ENCODE measurements at places on chromosomes 7 and 10.

GRCh38 chr10:126135941-126136595 lies 239.7 kb downstream of the FANK1 start:
- no peak for DNase-seq

DNA sequence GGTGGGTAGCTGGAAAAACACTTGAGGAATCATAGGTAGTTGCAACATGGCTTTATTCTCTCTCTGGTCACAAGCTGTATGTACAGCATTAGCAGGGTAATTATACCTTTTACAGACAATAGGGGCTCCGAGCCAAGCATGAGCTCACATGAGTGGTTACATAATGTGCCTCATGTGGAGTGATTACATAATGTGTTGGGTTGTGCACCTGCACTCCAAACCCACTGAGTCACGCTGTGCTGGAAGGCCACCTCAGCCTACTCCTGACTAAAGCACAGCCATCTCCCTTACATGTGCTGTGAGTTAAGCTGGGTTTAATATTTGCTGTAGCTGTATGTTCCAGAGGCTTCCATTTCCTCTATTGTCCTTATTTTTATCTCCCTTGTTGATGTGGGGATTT lies 348.7 kb upstream of the SEMA3C start:
- DNase-seq: no peak

DNA sequence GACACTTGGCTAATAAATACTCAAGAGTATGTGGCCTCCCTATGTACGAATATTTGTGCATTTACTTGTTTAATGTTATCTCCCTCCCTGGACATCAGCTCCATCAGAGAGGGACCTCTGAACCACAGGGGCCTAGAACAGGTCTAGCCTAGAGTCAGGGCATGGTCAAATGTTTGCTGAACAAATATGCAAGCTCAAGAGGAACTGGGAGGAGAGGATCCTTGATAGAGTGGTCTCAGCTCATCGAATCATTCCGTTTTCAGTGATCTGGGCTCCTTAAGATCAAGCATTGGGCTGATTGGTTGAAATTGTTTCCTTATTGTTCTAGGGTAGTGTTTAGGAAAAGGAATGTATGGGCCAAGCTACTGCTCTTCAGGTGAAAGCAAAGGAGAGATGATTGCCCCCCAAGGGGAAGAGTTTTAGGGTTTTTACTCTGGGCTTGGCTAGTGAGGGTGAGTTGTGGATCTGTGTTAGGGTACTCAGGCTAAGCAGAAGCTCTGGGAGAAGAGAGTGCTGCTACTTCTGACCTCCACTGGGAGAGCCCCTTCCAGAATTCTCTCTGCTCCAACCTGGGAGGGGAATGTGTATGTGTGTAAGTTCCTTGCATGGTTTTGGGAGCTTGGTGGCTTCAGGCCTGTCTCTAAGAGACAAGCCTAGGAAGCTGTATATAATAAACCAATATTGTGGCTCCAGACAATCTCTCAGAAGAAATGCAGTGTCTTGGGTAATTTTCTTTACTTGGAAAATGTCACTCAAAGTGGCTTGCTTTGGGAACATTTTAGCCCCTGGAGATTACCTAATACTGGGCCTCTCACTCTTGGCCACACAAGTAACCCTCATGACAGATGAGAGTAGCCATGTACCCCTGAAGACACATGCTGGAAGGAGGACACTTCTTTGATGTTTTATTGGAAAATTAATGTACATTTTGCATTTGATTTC lies 110.0 kb downstream of the EMX2 start:
- DNase-seq: no peak

- DNase-seq: peak; percentile 45
Measured at GRCh38 chr10:79562135-79562756, 2.0 kb upstream of the SFTPA2 start.

DNA sequence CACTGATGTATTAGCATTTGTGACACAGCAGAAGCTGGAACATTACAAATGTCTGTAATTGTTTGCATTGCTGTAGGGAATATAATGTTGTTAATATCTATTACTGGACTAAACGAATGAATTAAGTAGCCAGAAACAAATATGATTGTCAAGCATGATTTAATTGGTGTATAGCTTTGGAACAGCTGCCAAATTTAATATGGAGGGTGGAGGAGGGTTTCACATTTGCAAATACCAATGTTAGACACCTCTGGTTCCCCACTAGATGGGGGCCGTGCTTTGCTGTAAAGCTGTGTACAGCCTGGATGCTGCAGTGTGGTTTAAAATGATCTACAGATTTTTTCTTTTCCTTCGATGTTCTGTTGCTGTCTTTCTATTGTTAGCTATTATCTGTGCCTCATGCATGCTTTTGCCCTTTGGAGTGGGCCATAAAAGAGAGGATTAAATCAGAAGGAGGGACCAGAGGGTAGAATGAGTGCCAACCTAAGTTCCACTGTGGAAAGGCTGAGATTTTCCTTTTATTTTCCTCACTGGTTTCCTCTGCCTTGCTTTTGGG lies 23.1 kb downstream of the DNAJB9 start:
- DNase-seq: peak; percentile 72

DNA sequence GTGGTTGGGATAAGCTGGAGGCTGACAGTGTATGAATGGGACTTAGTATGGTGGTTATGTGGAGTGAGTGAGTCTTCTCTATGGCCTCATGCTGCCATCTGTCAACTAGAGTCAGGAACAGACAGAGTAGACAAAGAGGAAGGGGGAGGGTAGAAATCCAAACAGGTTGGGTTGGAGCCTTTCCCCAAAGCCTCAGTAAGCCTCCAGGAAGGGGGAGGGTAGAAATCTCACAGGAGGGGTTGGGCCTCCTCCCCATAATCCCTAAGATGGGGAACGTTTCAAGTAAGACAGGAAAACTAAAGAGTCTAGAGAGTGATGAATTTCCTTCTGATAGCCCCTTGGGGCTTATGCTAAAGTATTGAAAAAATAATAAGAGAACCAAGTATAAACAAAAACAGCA lies 2.0 kb upstream of the AKR1B15 start:
- DNase-seq: peak; percentile 32

DNA sequence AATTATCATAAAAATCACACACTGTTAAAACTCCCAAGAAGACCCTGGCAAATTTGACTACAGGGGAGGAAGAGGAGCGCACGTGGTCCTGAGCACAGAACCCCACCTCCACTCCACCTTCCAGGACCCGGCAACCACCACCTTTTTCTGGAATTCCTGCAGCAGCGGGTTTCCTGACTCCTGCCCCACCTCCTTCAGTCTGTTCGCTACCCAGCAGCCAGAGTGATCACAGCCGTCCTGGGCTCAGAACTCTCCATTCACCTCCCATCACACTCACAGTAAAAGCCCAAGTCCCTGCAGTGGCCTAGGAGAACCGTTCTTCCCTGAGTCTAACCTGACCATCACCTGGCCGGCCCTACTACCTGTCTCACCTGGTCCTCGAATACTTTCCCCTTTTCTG lies 107.4 kb upstream of the FAM204A start:
- DNase-seq: no peak

- no peak for DNase-seq
Measured at GRCh38 chr7:111150709-111151108, 59.8 kb downstream of the LRRN3 start.
